ENCODE measurements at places on chromosomes 4 and X.

DNA sequence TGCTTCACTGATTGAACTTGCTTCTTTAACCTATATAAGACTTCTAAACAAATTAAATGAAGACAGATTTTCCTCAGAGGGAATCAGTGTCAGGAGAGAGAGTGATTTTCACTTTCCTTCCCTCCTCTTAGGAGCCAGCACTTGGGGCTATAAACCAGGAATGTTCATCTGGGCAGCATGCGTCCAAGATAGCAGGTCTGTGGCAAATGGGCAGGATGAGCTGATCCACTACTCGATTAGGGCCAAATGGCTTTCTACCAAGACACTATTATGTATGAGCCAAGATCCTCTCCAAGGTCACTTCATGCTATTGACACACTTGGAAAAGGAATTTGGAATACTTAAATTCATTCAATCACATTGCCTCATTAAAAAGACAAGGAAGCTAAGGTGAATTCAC lies 203.9 kb upstream of the GRID2 start:
- DNase-seq: no peak

- no peak for DNase-seq
Observed at GRCh38 chr4:102163404-102164140, 181.7 kb downstream of the SLC39A8 start.

GRCh38 chrX:55714161-55714560 lies 3.4 kb upstream of the RRAGB start:
- DNase-seq: no peak

- DNase-seq: no peak
Observed at GRCh38 chr4:109424093-109424841, 9.3 kb upstream of the SEC24B start.

DNA sequence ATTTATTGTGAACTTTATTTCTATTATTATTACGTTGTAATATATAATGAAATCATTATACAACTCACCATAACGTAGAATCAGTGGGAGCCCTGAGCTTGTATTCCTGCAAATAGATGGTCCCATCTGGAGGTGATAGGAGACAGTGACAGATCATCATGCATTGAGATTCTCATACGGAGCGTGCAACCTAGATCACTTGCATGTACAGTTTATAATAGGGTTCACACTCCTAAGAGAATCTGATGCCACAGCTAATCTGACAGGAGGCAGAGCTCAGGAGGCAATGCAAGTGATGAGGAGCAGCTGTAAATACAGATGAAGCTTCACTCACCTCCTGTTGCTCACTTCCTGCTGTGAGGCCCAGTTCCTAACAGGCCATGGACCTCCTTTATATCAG lies 2170.2 kb downstream of the PCDH7 start:
- DNase-seq: no peak

GRCh38 chrX:138191998-138192397 lies 519.5 kb downstream of the FGF13 start:
- DNase-seq: peak; percentile 24

DNA sequence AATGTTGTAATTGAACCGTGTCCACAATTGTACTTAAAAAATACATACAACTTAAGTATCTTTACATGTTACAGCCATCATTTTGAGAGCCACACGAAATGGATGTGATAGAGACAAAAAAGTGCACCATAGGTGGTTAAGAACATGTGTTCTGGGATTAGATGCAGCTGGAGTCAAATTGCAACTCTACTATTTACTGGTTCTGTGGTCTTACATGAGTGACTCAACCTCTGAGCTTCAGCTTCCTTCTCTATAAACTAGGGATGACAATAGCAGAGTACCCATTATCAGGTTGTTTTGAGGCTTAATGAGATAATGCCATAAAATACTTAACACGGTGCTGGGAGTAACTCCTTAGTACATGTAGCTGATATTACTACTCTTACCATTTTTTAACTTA lies 130.4 kb downstream of the IDS start:
- no peak for DNase-seq

DNA sequence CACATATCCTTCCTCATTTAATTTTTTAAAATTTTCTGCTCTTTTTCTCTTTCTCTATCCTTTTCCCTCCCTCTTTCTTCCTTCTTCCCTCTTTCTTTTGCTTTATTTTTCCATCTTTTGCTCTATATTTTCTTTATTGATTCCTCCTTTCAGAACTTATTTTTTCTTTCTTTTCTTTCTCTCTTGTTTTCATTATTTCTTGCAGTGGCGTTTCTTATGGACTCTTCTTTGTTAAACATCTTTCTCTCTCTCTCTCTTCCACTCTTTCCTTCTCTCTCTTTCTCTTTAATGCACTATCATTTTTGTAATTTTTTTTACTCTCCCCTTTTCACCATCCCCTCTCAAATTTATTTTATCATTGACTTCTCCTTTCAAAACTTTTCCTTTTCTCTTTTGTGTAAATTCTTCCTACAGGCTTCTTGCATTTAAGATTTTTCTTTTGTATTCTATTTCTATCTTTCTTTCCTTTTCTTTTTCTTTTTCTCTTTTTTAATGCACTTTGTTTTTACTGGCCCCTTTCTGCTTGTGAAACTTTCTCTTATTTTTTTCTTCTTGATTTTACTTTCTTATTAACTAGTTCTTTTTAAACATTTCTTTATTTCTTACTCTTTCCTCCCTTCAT lies 97.0 kb downstream of the RBMX2 start:
- DNase-seq: no peak

GRCh38 chrX:30530606-30531005 lies 47.0 kb downstream of the TASL start:
- DNase-seq: no peak

DNA sequence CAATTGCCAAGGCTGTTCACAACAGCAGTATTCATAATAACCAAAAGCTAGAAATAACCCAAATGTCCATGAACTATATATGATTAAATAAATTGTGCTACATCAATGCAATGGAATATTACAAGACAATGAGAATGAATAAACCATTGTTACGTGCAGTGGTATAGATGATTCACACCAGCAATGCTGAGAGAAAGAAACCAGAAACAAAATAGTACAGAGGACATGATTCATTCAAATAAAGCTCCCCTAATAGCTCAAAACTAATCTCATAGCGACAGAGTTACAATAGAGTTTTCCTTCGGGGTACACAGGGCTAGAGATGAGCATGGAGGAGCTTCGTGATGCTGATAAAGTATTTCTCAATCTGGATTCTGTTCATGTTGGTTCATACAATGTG lies 148.1 kb upstream of the SPANXN1 start:
- DNase-seq: no peak

GRCh38 chrX:112874614-112875013 lies 34.0 kb upstream of the AMOT start:
- no peak for DNase-seq

DNA sequence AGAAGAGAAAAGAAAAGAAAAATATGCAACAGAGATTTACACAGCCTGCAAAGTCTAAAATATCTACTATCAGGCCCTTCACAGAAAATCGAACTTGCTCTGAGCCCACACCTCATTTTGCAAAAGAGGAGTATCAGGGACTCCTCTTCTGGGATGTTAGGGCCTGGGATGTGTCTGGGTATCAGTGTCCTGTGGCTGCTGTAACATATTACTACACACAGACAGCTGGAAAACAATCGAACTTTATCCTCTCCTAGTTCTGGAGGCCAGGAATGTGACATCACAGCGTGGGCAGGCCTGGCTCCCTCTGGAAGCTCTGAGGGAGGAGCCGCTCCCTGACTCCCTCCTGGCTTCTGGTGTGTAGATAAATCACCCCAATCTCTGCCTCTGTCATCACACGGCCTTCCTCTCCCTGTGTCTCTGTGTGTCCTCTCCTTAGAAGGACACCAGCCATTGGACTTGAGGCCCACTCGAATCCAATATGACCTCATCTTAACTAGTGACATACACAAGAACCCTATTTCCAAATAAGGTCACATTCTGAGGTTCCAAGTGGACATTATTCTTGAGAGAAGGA lies 52.9 kb downstream of the PPP2R2C start:
- no peak for DNase-seq

DNA sequence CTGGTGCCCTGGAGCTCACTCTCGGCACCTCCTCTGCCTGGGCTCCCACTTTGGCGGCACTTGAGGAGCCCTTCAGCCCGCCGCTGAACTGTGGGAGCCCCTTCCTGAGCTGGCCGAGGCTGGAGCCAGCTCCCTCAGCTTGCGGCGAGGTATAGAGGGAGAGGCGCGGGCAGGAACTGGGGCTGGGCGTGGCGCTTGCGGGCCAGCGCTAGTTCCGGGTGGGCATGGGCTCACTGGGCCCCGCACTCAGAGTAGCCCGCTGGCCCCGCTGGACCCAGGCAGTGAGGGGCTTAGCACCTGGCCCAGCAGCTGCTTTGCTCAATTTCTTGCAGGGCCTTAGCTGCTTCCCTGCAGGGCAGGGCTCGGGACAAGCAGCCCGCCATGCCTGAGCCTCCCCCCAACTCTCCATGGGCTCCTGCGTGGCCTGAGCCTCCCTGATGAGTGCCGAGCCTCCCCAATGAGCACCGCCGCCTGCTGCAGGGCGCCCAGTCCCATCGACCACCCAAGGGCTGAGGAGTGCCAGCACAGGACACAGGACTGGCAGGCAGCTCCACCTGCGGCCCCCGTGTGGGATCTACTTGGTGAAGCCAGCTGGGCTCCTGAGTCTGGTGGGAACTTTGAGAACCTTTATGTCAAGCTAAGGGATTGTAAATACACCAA lies 26.7 kb upstream of the FAM90A26 start:
- no peak for DNase-seq

- no peak for DNase-seq
Observed at GRCh38 chr4:10917566-10917965, 233.0 kb upstream of the CLNK start.

DNA sequence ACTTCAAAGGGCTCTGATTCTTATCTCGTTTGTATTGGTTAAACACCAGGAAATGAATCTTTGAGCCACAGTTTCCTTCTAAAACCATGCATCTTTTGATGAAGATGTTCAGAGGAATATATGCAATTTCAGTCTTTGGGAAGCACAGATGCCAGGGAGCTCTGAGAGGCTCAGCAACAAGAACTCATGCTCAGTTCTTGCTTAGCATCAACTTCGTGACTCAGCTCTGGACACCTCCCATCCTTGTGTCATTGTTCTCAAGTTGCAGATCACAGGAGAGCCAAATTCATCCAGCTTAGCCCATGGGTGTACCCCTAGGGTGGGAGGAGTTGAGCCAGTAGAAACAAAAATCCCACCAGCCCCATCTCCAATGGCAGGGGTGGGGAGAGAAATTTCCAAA lies 219.6 kb upstream of the MAOA start:
- DNase-seq: no peak

DNA sequence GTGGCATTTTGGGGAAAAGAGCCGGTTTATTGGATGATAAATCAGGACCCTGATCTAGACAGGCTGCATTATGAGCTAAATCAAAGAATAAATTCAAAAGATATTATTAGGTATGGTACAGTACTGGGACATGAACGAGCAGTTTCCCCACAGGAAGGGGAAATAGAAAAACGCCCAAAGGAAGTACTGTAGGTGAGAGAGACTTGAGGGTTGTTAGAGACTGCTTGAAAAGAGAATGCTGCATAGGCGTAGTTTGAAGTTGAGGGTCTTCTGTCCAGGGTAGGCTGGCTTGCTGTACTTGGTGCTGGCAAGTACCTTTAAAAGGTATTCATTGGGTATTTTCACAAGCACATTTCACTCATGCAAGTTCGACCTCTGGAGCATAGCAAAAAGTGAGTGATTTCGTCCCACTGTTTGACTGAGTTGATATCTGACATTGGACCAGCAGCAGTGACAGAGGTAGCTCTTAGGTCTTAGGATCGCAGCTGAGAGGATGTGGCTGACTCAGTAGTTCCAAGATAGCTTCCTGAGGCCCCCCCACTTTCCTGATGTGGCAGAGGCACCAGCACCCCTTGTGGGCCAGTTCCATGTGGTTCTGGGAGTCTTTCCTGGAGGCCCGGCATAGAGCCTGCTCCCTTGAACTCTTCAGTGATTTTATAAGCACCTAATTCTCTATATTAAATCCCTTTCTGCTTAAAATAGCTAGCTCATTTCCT lies 64.3 kb downstream of the TMEM131L start:
- DNase-seq: no peak

GRCh38 chrX:129123795-129124194 lies 399.5 kb downstream of the SMARCA1 start:
- no peak for DNase-seq

DNA sequence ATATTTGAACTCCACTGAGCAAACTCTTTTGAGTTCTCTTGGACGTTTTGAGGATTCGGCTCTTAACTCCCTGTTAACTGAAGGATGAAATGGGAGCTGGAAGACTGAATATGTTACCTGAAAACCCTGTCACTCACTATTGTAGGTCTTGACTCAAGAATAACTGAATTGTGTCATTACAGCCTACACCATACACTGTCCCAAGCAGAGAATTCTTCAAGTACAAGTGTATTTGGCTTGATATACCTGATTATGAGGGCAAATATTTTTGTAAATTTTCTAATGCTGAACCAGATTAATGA lies 276.1 kb downstream of the CFAP299 start:
- DNase-seq: no peak

Measured in neuronal stem cell (in vitro differentiated cells).